ENCODE measurements at places on chromosomes 11 and 22.

DNA sequence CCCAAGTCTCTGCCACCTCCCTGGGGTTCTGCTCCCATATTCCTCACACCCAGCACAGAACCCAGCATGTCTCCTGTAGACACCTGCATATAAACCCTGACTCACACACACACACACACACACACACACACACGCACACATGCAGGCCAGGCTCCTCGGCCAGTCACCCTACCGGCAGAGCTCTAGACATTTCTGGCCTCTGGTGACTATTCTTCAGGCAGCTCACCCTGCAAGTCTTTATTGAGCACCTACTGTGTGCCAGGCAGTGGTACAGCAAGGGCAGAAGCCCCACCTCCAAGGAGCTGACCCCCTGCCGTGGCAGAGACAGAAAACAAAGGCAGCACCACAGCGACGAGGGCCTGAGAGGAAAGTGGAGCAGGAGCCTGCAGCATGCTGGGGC, 50.3 kb downstream of the CDKN1C start:
- no peak for DNase-seq

- no peak for DNase-seq
These were observed 145.0 kb upstream of the RAG2 start for GRCh38 chr11:36743039-36743438.

DNA sequence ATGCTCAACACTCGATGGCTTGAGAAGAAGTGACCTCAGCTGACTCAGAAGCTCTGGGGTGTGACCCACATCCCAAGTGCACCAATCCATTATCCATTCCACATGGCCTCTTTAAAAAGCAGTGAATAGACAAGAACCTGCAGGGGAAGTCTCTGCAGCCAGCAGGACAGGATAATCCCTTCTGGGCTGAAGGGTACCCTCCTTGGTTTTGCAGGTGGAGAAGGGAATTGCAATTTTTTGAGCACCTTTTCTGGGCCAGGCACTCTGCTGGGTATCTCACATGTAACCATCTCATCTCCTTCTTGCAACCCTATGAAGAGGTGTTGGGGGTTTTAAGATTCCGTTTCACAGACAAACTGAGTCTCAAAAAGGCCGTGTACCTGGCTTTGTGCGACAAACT, 76.6 kb downstream of the MYO18B start:
- DNase-seq = no peak

DNA sequence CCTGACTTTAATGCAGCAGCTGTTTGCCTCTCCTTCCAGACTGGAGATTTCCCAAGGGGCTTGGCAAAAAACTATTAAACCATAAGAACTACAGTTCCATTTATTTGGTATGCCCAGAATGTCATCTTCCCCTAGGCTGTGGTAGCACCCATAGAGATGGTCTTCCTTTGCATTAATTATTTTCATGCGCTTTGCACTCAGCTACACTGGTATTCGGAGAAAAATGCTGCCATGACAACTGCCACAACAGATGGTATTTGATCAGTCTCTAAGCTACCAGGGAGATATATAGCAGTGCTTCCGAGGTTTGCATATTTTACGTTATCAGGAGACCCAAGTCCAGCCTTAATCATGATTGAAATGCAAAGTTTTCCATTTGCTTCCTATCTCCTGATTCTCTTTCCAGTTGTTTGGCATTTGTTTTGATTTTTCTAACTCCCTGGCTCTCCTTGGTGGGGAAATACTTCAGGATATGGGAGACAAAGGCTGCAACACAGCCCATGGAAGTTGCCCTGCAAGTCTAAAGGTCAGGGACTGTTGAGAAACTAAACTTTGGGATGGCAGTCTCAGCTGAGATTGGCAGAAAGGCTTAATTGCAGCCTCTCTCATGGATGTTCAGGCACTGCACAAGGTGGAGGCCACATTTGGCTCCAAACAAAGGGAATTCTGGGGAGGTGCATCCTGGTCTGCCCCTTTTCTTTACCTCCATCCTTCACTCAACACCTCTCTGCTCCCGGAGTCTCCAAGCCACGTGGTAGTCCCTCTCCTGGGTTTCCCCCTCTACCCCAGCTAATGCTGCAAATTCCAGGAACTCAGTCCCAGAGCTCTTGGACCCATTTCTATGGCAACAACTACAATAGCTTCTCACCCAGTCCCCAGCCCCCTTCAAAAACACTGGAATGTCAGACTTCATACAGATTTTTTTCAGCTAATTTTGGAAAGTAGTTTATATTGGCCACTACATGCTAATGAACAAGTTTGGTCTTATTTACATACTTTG, 151.8 kb downstream of the NAV2 start:
- DNase-seq = no peak

DNA sequence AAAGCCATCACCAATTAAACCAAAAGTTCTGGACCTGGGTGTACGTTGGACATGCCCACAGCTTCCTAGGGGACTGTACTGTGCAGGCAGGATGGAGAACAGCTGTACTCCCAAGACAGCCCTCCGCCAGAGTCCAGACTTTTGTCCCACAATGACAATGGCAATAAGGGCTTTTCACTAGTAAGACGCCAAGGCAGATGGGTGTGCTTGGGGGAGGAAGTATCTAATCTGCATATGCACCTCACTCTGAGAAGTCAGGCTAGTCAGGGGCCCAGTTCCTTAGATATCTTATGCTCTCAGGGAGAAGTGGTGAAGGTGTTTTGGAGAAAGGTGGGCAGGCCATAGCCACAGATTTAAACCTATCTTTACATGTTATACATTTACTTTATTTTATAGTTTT, 85.1 kb upstream of the USP47 start:
- DNase-seq = no peak

DNA sequence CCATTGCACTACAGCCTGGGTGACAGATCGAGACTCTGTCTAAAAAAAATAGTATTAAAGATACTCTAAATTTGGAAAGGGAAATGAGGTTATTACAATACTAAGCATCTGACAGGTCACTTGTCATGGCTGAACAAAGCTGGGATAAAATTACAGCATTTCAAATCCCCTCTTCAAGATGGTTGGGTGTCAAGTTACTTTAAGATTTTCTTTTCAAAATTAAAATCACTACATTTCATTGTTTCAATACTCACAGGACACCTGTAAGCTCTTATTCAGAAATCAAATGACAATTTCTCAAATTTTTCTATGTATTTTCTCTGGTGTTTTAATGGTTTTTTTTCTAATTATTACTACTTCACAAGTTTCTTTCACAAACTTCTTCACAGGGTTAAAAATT, 5.7 kb downstream of the TAF1D start:
- DNase-seq = no peak

- no peak for DNase-seq
These were observed 6.3 kb downstream of the PC start for GRCh38 chr11:66951927-66952337.

- no peak for DNase-seq
These were observed 22.1 kb downstream of the PRDM11 start for GRCh38 chr11:45168366-45169130.

DNA sequence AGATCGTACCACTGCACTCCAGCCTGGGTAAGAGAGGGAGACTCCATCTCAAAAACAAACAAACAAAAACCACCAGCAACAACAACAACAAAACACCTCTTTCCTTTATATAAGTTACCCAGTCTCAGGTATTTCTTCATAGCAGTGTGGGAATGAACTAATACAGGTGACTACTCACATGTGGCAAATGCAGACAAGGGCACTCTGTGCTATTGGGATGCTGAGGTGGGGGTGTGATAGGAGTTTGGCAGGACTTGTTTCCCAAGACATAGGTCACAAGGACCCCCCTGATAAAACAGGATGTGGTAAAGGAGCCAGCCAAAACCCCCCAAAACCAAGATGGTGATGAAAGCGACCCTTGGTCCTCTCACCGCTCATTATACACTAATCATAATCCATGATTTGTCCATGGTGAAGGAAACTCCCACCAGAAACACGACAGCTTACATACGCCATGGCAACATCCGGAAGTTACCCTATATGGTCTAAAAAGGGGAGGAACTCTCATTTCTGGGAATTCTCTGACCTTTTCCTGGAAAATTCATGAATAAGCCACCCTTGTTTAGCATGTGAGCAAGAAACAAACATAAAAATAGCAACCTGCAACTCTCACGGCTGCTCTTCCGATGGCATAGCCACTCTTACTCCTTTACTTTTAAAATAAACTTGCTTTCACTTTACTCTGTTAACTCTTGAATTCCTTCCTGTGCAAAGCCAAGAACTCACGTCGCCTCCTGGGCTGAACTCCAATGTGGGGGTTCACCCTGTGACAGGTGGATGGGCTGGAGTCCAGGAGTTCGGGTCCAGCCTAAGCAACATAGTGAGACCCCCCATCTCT, 18.8 kb upstream of the INCENP start:
- no peak for DNase-seq

GRCh38 chr22:22955276-22955798, 67.7 kb downstream of the IGLL5 start:
- DNase-seq = no peak

DNA sequence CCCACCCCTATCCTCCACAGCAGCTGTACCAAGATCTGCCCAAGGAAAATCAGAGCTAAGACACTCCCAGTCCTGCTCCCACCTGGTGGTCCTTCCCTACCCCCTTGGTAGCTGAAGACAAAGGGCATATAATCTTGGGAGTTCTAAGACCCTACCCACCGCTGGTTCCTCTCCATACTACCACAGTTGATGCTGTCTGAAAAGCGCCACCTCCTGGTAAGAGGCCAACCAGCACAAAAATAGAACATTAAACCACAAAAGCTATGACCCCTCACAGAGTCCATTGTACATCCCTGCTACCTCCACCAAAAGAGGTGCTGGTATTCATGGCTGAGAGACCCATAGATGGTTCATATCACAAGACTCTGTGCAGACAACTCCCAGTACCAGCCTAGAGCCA, 161.5 kb upstream of the ARHGAP42 start:
- DNase-seq = no peak

- no peak for DNase-seq
These were observed 31.0 kb upstream of the HMOX1 start for GRCh38 chr22:35349704-35350538.

DNA sequence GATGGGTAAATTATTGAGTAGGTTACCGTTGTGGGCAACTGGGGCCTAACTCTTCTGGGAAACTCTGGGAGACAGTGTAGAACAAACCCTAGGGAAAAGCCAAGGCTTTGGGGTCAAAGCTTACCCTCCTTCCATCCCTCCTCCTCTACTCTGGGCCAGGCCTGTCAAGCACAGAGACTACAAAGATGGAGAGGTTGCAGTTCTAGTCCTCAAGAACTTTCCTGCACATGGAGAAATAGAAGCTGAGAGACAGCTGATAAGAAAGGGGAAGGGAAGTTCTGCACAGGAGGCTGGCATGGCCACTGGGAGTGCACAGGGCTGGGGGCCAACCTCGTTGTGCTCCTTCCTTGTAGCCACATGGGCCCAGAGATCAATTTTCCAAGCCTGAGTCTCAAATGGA, 67.2 kb upstream of the ALX4 start:
- DNase-seq = no peak

DNA sequence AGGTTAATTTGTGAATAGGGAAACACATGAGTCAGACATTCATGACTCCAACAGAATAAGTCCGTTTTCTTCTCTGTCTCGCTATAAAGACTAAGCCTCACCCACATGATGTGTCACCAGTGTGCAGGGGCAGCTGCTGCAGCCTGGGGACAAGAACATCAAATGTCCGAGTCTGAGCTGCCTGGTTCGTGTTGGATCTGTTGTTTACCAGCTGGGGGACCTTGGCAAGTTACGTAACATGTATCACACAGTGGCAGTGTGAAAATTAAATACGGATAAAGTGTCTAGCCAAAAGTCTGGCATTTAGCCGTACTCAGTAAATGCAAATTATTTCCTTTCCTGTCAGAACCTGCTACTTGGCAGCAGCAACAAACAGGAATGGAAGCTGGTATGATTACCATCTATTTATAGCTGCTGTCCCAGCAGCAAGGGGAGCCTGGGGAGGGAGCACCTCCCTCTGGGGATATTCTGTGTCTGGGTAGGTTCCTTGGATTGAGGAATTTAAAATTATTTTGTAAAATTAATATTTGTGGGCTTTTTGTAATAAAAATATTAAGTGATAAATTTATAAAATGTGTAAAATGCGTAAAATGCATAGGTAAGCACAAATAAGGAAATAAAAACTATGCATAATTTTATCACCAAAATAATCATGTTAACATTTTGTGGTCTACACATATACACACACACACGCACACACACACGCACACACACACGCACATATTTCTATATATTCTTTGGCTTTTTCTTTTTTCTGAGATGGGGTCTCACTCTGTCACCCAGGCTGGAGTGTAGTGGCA, 1.3 kb upstream of the CLDN25 start:
- DNase-seq = no peak

GRCh38 chr22:36934418-36935312, 21.2 kb downstream of the CSF2RB start:
- no peak for DNase-seq

DNA sequence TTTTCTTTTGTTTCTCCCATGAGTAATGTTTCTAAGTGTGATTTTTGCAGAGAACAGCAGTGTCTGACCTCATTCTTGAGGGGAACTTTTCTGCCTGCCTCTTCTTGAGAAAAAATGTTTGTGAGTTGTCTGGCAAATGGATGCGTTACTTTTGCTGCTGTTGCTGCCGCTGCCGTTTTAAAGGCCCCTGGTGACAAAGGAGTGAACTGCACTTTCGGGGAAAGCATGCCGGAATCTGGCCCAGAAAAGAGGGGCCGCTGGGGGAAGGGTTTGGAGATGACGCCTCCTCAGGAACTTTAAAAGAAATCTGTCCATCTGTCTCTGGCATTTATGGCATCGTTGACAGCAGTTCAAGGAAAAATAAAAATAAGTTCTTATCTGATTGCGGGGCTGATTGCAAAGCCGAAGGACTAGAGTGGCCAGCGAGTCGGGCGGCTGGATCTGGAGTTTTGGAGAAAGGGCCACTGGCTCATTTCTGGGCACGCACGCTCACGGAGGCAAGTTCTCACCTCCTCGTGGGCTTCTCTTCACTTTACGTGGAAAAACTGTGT, 16.5 kb downstream of the ZBTB16 start:
- no peak for DNase-seq
